Adrenal gland (tissue), 19 donors: ENCODE measurements at places on chromosomes 12 and 14. TPM values are rescaled to one million over a fixed set of nuclear protein-coding genes. Genes with fewer than 3 reads are reported as not detected.
A peak's percentile ranks its signal among the peaks of the same experiment; 100 is the strongest.

DNA sequence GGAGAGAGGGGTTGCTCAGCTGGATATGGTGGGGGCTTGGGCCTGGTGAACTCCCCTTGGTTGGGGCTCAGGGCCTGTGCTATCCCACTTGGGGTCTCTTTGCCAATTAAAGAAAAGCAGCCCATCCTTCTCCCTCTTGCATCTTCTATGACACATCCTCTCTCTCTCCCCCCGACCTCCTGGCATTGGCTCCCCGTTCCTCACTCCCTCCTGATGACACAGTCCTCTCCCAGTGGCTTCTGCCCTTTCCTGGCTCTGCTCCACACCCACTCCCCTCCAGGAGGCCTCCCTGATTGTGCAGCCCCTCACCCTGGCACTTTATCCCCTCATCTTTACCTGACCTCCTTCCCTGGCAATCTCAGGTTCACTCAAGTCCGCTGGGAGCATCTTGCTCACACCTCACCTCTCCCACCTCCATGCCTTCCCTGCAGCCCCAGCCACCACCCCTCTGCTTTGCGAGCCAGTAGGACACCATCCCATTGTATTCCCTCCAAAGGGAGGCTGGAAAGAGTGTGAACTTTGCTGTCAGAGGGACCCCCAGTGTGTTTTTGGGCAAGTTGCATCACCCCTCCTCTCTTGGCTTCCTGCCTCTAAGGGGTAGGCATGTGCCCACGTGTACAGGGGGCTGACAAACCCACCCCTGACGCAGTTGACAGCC, 10.7 kb downstream of the KRT80 start:
- DNase-seq: no peak

GRCh38 chr12:120940799-120941198, 36.6 kb upstream of the SPPL3 start:
- DNase-seq: peak; percentile 8

- DNase-seq: no peak
Observed at GRCh38 chr12:26721800-26722199, 111.2 kb downstream of the ITPR2 start.

- DNase-seq: no peak
Observed at GRCh38 chr14:100487304-100487703, 99.9 kb downstream of the BEGAIN start.

BCL7A gene
- 5.0 TPM for total RNA-seq

PIK3C2G gene
- 1.3 TPM for total RNA-seq

OR4E2 gene
- total RNA-seq: not detected
